ENCODE measurements at places on chromosomes 6 and 20. TPM values are rescaled to one million over a fixed set of nuclear protein-coding genes. Genes with fewer than 3 reads are reported as not detected.
A peak's percentile ranks its signal among the peaks of the same experiment; 100 is the strongest.

GRCh38 chr20:59600472-59600871, 3.9 kb upstream of the PHACTR3 start:
- no peak for DNase-seq

- DNase-seq, result no peak
Observed at GRCh38 chr6:118869350-118869749, 24.6 kb upstream of the ASF1A start.

- DNase-seq, result peak; percentile 29
Observed at GRCh38 chr20:62219992-62220665, at the start of gene HRH3. Gene HRH3, minus strand, starts transcription at chr20:62220278. Its CDS starts 308 bp downstream, at chr20:62219970.

GRCh38 chr6:21781128-21781527, 187.6 kb downstream of the SOX4 start:
- no peak for DNase-seq

DNA sequence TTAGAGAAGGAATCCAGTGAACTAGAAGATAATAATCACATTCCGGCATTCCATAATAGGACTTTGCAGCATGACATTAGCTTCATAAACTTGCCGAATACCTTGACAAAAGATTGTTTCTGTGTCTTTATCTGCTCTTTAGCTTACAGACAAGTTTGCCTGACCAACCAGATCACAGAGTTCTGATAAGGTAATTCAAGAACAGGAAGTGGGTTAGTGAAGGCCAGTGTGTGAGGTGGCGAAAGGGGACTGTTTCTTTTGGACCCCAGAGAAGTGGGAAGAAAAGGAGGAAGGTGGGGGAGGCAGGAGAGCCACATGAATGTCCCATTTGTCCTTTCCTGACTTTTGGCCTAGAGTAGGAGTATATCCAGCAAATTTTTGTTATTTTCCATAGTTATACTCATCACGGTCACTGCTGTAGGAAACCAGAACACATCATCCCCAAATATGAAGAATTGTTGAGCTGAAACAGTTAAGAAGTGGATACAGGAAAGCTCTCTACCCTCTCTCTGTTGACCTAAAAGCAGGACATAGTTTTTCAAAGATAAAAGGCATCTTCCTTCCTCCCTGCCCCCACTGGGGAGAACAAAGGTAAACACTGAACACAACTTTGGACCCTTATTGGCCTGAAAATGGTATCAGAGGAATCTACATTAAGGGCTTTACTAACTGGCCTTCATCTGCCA, 72.4 kb upstream of the TNFAIP3 start:
- no peak for DNase-seq

- no peak for DNase-seq
Observed at GRCh38 chr6:116528133-116528532, 16.7 kb downstream of the CALHM5 start.

- no peak for DNase-seq
Observed at GRCh38 chr6:25488156-25488555, 163.9 kb upstream of the SCGN start.

GRCh38 chr6:142929751-142930358, 15.1 kb downstream of the HIVEP2 start:
- DNase-seq, result no peak

GRCh38 chr6:165858586-165858985, 195.5 kb upstream of the PDE10A start:
- DNase-seq, result no peak

DNA sequence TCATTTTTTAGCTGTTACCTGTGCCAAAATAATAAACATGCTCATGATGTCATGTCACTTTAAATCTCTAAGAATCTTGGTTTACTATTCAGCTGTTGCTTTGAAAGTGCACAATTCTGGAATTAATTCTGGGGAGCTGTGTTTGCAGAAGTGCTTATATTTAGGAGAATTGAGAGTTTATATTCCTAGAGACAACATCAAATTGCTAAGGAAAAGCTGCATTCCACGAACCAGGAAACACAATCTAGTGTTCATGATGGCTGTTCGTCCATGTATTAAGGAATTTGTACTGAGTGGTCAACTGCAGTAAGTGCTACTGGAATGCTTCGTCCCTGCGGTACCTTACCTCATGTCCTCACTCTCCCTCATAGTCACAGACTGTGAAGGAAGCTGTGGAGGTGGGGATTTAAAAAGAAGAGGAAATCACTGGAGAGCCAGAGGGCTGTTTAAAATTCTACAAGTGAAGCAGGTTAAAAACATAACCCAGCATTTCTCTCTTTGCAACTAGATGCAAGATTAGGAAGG, 161.0 kb downstream of the TRMT11 start:
- no peak for DNase-seq

Gene MDFI
- not detected for total RNA-seq

Gene GPX6
- not detected for total RNA-seq

DNA sequence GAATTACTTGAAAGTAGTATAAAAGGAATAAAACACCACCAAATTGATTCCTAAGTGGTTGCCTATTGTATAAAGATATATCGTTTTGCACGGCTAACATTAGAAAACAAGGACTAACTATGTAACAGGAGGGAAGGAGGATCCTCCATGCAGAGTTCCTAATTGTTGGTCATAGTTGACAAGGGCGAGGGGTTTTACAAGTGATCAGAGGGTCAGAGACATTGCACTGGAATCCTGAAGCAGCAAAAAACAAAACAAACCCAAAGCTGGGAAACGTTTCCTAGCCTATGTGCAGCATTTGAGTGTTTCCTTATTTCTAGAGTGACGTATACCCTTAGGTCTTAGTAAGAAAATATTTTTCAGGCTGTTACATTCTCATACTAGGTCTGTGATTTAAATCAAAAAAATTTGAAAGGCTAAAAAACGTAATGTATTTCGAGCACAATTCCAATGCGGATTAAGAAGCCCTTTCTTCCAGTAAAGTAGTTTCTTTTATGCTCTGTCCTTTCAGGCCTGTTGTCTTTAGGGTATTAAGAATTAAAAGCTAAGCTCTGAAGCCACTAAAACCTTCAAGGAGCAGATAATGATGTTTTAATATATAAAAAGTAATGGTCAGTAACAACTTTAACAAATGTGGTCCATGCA, 373.8 kb upstream of the MMS22L start:
- DNase-seq, result no peak

DNA sequence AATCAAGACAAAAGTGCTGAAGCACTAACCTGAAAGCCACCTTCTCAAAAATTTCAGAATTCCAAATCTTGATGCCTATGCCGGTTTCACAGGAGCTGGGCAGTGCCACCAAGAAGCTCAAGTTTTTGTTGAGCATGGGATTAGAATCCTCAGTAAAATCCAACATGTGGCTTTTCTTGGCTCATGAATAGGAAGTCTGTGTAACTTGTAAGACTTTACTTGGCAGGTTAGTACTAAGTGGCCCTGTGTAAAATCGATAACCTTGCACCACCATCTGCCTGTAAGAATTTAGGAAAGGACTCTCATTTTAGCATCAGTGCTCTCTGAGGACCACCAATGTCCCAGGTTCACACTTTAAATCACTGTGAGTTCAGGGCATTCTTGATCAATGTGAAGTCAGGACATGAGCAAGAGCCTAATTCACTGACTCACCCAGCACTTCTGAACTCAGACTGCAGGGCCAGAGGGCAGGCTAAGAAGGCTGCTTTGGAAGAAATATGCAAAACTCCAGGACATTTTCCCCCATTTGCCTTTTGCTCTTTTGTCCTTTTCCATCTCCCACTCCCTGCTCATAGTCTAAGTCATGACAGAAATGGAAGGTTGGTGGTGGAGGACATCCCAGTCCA, 113.2 kb downstream of the EDN1 start:
- DNase-seq, result no peak

Data from activated T-cell treated with anti-CD3 and anti-CD28 coated beads, Interleukin-2, amount 50 U/mL, for 4 hours (primary cell).